ENCODE measurements at places on chromosomes 5 and 9.

DNA sequence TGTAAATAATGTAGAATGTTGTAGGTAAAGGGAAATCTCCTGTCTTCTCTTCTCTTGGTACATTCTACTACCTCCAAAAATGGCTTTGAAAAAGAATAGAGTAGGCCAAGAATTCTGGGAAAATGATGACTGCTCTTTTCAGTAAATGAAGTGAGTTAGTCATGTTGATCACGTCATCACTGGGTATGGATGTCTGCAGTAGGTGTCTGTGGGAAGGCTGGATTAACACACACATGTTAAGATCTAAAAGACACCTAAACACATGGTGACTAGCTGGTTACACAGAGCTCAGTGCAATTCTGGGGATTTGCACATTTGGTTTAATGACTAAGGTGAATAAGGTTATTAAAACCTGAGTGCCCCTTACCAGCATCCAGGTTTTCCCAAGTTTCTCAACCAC, 161.5 kb downstream of the CEP120 start:
- DNase-seq: no peak

GRCh38 chr5:171422902-171423663, 3.6 kb downstream of the FGF18 start:
- no peak for DNase-seq

DNA sequence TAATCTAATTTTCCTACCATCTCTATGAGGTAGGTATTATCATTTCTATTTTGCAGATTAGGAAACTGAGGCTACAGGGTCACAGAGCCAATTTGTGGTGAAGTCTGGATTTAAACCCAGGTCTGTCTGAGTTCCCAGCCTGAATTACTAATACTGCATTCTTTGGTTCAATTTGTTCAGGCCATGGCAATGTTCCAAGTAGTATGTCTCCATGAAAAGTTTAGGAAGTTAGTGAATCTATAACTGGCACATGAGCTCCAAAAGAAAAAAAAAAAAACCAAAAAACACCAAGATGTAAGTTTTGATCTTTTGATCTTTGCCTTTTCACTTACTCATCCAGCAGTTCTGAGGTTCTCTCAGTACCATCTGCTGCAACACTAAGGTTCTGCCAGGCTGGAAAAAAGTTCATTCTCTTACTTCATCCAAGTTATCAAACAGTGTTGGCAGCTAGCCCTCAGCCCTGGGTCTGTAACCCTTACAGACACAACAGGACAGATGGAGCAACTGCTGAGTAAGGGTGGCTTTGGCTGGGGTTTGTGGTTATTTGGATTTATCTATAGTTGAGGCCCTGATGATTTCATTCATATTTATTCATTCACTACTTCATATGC, 4.4 kb upstream of the TMEM268 start:
- DNase-seq: no peak

GRCh38 chr9:114779352-114779845, 26.4 kb downstream of the TNFSF15 start:
- no peak for DNase-seq
